Stimulated activated CD8-positive, alpha-beta memory T cell treated with anti-CD3 and anti-CD28 coated beads, Interleukin-2, amount 100 ng/mL, for 48 hours (primary cell): ENCODE measurements at places on chromosomes 5 and 9.

- DNase-seq: no peak
These were observed 320.0 kb downstream of the DNAH5 start for GRCh38 chr5:13624283-13625074.

- no peak for DNase-seq
These were observed 184.7 kb downstream of the CARTPT start for GRCh38 chr5:71903808-71904207.

DNA sequence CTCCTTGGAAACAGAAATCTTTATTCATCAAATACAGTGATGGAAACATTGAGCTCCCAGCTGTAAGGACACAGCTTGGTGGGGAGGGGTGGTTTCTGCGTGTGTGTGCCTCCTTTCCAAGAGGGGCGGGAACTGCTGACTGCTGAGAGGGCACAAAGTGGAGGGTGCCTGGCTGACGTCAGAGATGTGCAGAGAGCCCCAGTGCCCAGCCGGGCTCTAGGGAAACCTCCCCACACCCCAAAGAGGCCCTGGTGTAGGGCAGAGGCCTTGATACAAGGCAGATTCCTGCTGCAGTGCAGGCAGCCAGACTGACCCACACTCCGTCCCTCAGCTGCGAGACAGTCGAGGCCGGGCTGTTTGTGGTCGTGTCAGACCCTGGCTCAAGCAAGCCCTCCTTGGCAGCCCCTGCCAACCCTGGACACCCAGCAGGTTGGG is 191.0 kb downstream of the CACNA1B start:
- no peak for DNase-seq

GRCh38 chr5:122102825-122103224 is 24.8 kb upstream of the LOX start:
- no peak for DNase-seq

DNA sequence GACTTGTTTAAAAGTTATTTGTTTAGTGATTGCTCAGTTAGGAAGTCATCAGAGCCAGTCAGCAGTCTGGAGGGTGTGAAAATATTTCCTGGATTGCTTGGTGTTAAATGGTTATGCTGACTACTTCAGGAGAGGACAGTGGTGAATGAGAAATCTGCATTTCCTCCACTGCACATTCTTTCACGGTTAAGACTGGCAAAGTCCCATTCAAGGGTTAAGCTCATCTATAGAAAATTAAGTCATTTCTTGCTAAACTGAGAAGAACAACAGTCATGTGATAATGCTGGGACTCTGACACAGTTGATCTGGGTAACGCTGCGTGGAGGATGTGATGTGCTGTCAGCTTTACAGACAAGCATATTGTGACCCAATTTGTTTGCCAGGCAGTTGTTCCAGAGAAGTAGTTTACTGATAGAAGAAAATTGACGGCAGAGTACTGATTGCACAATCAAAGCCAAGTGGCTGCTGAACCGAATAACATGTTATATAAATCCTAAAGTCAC is 80.4 kb downstream of the GRAMD2B start:
- DNase-seq: no peak

DNA sequence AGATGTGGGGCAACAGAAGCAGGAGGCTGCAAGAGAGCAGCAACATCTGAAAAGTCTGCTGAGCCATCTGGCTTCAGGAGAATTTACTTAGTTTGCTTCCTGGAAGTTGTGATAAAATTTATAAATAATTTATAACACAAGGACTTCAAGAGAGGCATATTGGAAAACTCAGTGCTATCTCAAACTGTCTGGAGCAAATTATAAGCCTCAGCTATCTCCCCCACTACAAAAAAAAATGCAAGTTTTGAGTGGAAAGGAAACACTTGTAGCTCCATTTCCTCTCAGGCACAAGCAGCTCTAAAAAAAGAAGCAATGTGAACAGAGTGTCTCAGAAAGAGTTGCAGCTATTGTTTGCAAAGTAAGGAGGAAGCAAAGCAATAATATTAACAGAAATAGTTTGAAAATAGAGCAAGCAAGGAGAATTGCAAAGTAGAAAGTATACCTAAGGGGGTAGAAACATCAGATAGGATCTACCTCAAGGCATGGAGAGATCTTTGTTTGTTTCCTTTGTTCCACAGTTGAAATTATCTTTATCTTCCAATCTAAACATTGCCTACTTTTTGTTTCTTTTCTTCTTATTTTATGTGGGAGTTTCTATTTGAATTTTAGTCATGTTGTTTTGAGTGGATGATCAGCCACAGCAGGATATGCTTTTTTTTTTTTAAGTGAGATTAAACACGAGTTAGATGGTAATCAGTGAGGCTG is 55.9 kb upstream of the IL6ST start:
- no peak for DNase-seq

DNA sequence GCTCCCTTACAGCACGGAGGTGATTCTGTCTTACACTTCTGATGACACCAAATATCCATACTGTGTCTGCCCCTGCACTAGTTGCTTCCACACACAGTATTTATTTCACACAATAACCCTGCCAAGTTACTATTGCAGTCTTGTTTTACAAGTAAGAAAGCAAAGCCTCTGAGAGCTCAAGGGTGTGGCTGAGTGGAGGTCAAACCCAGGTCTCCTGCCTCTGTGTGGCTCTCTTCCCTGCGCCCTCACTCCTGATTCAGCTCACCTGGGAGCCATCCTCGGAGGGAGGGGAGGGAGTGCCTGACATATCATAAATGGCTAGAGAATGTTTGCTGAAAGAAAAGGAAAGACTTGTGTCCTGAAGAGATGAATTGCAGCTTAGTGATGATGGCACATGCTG is 41.0 kb downstream of the MVB12B start:
- DNase-seq: no peak

GRCh38 chr9:8221462-8221861 is 421.9 kb upstream of the DMAC1 start:
- no peak for DNase-seq

GRCh38 chr5:56530626-56531138 is 284.7 kb upstream of the MAP3K1 start:
- no peak for DNase-seq

GRCh38 chr5:154819546-154819945 is 30.9 kb downstream of the FAXDC2 start:
- DNase-seq: no peak

GRCh38 chr9:16386007-16386826 is 484.3 kb downstream of the BNC2 start:
- no peak for DNase-seq

- no peak for DNase-seq
These were observed 82.8 kb upstream of the MYO10 start for GRCh38 chr5:17018871-17019270.

DNA sequence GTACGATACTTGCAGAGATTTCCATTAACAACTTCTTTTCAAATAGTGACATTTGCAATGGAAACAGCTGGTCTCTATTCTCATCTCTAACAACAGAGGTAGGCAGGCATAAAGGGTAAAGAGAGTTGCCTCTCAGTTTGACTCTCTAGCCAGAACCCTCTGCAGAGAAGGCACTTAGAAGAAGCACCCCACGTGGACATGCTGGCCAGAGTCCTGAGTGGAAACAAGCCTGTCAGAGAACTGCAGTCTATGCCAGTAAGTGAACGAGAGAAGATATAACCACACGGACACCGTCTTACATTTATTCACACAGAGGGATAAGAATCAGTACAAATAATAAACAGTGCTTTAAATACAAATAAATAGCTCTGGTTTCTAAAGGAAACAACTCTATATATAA is 11.0 kb upstream of the LHX6 start:
- DNase-seq: no peak

DNA sequence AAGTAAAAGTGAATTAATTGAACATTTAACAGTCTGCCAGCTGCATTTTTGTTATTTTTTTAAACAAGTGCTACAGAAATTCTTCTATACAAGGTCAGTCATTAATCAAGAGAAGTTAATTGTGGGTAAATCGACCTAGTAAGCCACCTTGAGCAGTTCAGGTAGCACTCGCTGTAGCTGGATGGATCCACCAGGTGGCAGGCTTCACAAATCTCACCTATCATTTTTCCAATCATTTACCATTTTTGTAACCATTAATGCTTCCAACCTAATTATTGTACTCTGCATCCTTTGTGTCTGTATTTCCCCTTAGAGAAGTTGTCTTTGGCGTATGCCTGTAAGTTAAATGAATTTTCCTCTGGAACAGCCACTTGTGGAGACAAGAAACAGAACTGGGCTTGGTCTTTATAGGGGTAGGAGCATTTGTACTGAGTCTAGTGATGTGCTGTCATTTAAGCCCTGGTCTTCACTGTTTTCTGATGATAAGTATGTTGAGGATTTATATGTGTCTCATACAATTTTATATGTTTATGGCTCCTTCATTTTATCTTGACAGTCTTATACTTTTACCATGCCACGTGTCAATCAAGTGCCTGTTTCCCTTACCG is 39.5 kb downstream of the CD180 start:
- no peak for DNase-seq

GRCh38 chr5:14669975-14670374 is 5.5 kb downstream of the OTULIN start:
- no peak for DNase-seq

GRCh38 chr9:88813638-88814209 is 177.5 kb upstream of the S1PR3 start:
- DNase-seq: no peak

DNA sequence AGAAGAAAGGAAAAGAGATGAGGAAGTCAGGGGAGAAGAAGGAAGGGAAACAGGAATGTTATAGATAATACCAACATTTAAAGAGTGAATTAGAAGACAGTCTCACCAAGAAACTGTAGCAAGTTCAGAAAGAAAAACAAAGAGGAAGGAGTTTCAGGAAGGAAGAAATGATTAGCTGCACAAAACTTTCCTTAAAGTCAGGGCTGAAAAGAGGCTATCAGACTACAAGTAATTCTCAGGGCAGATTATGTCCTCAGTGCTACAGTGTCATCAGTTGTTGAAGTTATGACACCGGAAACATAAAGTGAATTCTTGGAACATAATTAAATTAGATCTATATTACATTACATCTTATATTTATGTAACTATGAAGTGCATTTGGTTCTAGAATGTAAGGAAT is 226.9 kb downstream of the ARRDC3 start:
- DNase-seq: no peak

- no peak for DNase-seq
These were observed 51.7 kb downstream of the SH3PXD2B start for GRCh38 chr5:172402531-172403188.

DNA sequence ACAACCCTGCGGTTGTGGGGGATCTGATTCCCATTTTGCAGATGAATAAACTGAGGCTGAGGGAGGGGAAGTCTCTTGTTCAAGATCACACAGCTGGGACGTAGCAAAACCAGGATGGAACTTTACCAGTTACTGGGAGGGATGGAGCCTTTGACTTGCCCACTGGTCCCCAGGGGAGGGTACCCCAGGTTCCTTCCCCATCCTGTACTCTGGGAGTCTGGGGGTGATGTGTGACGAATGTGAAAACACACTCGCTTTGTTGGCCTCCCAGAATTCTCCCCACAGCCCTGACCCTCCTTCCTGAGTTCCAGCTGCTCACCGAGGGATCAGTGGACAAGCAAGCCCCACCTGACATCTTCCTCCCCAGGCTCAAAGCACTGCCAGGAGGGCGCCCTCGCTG is 135.1 kb downstream of the NSG2 start:
- no peak for DNase-seq

DNA sequence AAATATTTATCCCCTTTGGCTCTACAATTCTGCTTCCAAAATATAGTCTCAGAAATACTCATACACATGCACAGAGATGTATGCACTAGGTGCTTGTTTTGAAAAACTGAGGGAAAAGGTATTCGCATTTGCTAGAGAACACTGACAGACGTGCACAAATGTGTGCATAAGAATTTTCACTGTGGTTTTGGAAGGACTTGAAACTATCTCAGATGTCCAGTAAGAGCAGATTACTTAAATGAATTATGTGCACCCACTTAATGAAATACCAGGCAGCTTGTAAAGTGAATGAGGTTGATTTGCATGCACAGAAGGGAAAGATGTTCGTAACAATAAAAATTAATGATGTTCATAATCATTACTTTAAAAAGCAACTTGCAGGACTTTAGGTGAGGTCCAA is 48.4 kb downstream of the SEC61B start:
- DNase-seq: no peak

DNA sequence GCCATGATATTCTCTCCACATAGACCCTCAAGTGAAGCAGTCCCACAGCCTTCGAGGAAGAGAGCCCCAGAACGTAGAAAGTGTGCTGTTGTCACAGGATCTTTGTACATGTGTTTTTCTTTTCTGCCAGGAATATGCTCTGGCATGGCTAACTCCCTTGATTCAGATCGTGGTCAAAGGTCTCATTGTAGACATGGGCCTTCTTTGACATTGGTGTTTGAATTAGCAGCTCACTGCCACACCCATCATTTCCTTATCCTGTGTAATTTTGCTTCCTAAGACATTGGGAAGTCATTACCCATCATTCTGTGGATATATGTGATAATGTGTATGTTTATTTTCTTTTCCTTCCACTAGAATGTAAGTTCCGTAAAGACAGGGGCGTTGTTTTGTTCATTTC is 25.5 kb downstream of the MTRR start:
- DNase-seq: no peak

DNA sequence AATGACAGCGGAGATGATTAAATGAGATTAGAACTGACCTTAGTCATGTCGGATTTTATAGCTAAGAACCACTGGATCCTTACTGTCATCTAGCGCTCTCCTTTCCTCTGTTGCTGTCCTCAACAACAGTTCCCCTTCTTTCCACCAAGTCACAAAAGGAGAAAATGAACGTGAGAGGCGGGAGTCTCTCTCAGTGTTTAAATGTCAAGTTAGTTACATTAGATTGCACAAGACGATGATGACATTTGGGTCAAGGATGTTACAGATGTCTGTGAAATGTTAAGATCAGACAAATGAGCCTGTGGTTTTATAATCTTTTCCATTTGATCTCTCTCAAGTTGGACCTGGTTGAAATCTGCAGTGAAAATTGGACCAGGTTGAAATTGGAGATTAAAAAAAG is 53.5 kb downstream of the FBXO38 start:
- no peak for DNase-seq

- DNase-seq: no peak
These were observed 15.4 kb upstream of the ANGPTL2 start for GRCh38 chr9:127137640-127138360.

DNA sequence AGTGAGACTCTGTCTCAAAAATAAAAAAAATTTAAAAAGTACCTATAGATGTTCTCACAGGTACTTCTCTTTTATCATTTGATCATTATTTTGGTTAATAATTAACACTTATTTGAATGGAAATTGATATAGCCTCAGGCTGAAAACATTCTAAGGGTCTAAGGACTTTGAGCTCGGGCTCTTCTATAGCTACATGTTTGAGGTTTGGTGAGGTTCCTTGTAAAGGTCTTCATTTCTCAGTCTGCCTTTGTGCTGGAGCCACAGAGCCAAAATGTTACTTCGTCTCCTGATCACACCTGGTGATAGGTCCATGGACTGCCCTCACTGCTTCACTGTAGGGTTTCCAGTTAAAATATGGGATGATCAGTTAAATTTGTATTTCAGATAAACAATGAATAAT is 22.6 kb downstream of the ARHGEF37 start:
- DNase-seq: no peak

GRCh38 chr9:136339173-136339957 is 12.0 kb downstream of the GPSM1 start:
- DNase-seq: peak; percentile 26
